ENCODE measurements at places on chromosomes 16 and 17. TPM values are rescaled to one million over a fixed set of nuclear protein-coding genes. Genes with fewer than 3 reads are reported as not detected.

GRCh38 chr17:10815319-10815718 lies 11.4 kb upstream of the TMEM238L start:
- no peak for DNase-seq

- no peak for DNase-seq
Measured at GRCh38 chr16:67349172-67349571, 22.6 kb downstream of the LRRC36 start.

GRCh38 chr17:66135896-66136295 lies 56.0 kb downstream of the CEP112 start:
- DNase-seq: no peak

DNA sequence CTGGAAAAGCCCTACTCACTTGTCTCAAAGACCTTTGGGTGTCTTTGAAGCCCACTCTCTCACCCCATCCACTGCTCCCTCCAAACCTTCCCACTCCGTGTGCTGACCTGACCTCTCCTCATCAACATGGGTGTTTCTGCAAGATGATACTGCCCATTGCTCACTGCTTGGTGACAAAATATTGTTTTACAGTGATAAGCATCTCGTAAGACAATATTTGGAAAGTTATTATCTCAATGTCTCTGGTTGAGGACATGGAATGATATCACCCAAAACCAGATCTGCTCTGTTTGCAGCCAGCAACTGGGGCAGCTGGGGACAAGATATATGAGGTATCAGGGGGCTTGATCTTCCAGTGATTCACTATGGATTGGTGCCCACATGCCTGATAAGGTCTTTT lies 195.8 kb downstream of the SALL1 start:
- no peak for DNase-seq

GRCh38 chr17:72658675-72659074 lies 433.8 kb downstream of the SLC39A11 start:
- DNase-seq: no peak

GRCh38 chr17:81206166-81206565 lies 16.6 kb downstream of the CEP131 start:
- no peak for DNase-seq

- no peak for DNase-seq
Measured at GRCh38 chr16:86156155-86156554, 257.2 kb downstream of the IRF8 start.

DNA sequence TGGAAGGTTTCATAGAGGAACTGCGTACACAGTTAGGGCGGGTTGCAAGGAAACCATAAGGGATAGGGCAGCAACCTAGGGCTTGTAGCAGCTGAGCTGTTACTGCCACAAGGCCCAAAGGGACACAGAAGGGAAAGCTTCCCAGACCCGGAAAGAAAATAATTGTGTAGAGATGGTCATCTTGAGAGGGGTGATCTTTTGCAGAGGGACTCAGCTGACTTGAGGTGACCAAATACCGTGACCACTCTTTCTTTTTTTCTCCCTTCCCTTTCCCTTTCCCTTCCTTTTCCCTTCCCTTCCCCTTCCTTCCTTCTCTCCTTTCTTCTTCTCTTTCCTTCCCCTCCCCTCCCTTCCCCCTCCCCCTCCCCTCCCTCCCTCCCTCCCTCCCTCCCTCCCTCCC lies 8.5 kb upstream of the CREBBP start:
- DNase-seq: no peak

DNA sequence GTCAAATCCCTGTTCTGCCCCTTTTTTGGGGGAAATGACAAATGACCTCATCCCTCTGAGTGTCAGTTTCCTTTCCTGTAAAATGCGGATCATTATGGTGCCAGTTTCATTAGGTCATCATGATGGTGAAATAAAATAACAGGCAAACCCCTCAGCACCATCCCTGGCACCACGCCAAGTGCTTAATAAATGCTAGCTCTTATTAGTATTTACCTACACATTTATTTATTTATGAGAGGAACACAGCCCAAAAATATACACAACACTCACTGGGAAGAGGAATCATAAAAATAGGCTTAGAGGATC lies 28.6 kb upstream of the GPRC5B start:
- DNase-seq: no peak

- no peak for DNase-seq
Measured at GRCh38 chr17:6901086-6901485, 69.6 kb upstream of the TEKT1 start.

GRCh38 chr16:27341971-27342370 lies 28.2 kb downstream of the IL4R start:
- DNase-seq: no peak

DNA sequence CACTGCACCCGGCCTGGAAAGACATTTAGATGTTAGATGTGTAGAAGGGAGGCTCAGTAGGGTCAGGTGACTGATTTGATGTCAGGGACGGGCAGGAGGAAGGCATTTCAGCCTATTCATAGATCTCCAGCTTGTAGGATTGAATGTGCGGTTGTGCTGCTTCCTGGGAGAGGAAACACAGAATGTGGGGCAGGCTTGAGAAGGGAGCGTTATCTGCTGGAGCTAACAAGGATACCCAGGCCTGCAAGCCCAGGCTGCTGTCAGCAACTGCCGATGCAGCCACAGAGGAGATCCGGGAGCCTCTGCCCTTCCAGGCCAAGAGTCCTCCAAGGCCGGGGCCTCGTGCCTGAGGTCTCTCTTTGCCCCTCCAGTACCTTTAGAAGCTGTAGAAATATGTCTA lies 205.6 kb downstream of the SPECC1 start:
- DNase-seq: no peak

DNA sequence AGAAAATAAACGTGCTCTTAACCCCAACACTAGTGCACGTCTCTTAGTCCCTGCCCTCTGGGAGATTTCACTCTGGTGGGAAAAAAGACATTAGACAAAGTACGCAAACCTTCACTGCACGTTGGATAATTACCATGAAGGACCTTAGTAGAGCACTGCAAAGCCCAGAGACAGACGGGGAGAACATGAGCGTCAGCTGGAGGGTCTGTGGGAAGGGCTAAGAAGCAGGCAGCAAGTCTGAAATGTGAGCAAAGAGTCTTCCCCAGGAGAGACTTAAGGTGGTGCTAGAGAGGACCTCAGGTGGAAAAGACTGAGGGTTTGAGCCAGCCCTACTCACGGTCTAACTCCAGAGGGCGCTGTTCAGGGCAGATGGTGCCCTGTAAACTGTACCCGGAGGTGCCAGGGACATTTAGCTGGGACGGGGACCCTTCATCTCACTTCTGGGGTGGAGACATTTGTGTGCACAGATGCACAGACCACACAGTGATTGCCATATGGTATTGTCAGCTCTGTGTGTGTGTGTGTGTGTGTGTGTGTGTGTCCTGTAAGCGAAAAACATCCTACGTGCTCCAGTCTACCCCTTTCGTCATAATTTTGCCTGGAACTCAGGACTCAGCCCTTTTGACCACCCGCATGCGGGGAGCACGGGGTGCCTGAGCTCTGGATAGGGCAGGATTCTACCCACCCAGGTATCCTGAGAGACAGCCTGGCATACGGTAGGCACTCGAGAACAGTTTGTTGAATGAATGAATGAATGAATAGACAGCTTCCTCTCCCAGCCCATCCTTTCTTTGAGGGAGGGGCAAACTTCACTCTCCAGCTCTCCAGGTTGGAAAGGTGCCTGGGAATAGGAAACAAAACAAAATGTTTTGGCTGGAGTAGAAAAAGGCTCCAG lies 10.1 kb upstream of the STAC2 start:
- no peak for DNase-seq

GRCh38 chr16:11100239-11100750 lies 155.7 kb downstream of the SOCS1 start:
- no peak for DNase-seq

DNA sequence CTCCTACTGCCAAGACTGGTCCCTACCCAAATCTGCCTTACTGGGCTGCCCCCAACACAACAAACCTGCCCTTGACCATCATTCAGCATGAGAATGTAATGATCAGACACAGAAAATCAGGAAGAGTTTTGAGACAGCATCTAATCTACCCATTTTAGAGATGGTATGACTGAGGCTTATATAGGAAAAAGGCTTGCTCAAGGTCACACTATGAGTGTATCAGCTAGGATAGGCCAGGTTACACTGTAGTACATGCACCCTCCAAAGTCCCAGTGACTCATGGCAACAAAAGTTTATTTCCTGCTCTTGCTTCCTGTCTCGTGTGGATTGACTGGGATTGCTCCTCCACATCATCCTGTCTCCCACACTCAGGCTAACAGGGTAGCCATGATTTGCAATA lies 27.9 kb downstream of the NLRC5 start:
- no peak for DNase-seq

GRCh38 chr17:74711058-74711824 lies 1.5 kb downstream of the CD300LF start:
- no peak for DNase-seq

- DNase-seq: no peak
Measured at GRCh38 chr17:63910096-63910495, 962 bp downstream of the CSHL1 start.

- DNase-seq: no peak
Measured at GRCh38 chr16:86044241-86044671, 145.3 kb downstream of the IRF8 start.

The WDR45B gene
- 60.3 TPM for total RNA-seq

The METTL2A gene
- total RNA-seq: 24.3 TPM

The IL17C gene
- total RNA-seq: not detected

The TBC1D3I gene
- total RNA-seq: not detected

The GNG13 gene
- not detected for total RNA-seq

The VPS35 gene
- total RNA-seq: 154 TPM

The MYH8 gene
- total RNA-seq: 69.6 TPM
